Stimulated activated memory B cell treated with anti-CD40 and anti-IgM and Interleukin-4, amounts not matched to agents 10 μg/mL and 1 μg/mL and 100 μg/mL, for 72 hours (primary cell): ENCODE measurements at places on chromosomes 6 and 20.
A peak's percentile ranks its signal among the peaks of the same experiment; 100 is the strongest.

DNA sequence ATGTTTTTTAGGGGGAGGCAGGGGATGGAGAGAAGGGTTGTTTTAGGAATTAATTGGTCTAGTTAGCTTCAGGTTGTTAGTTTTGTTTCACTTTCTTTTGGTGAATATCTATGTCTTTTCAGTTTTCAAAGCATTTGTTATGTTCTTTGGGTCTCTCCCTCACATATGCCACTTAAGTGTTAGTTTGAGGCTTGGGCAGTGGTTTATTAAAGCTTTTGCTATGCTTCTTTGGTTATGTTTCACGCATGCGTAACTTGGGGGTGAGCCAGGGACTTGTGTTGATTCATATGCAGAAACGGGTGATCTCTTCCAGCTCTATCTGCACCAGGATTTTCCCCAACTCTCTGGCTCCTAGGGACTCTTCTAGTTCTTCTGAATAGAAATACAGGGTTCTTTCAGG lies 11.4 kb upstream of the MMS22L start:
- ATAC-seq = no peak

GRCh38 chr6:169961772-169962561 lies 210.5 kb downstream of the ERMARD start:
- peak; percentile 21 for ATAC-seq

GRCh38 chr6:69887026-69887425 lies 20.7 kb downstream of the COL19A1 start:
- no peak for ATAC-seq

- no peak for ATAC-seq
These were observed 211.2 kb upstream of the MARCKS start for GRCh38 chr6:113645986-113646385.

- no peak for ATAC-seq
These were observed 3.1 kb downstream of the GMDS start for GRCh38 chr6:2242311-2242710.

DNA sequence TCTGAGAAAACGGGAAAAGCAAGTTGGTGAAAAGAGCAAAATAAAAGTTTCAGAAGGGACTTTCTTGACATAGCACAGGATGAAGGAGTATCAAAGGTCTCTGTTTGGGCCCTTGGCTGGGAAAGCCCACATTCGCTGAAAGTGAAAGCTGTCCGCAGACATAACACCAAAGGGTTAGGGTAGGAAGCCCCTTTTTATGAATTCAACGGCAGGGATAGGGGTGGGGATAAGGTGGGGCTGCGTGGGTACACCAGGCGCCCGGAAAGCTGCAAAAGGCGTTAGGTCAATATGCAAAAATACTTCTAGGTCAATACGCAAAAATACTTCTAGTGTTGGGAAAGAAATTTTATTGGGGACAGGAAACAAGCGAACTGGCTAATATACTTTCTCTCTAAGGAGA lies 135.1 kb downstream of the OR2B2 start:
- ATAC-seq = no peak
